ENCODE measurements at places on chromosomes 5 and 9.
A peak's percentile ranks its signal among the peaks of the same experiment; 100 is the strongest.

DNA sequence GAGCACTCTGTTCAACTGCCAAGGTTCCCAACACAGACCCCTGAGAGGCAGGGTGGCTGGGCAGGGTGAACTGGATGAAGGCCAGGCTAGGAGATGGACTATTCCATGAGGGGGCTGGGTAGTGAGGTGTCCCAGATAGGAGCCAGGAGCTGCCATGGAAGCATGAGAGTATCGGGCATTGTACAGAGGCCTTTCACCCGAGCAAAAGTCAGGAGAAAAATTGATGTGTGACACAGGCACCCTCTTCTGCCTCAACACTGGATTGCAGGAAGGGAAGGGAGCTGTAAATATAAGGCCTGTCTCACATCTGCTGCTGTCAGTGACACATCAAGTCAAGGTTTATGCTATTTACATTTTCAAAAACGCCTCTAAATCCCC, 74.6 kb downstream of the UBAP1 start:
- DNase-seq, result no peak

DNA sequence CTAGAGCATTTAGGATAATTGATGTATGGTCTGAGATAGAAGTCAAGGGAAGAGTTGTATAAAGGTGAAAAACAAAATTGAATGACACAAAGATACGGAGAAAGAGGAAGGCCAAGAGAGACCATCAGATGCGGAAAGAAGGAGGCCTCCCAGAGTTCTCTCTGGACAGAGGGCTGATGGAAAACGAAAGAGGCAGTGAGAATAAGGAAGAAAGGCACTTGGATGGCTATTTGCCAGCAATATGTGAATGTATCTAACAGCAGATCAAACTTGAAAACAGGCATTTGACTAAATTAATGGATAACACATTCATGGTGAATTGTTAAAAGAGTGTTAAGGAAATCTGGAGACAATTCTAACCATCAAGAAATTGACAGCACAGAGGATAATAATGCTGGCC, 2.4 kb upstream of the DOCK8 start:
- no peak for DNase-seq

GRCh38 chr9:108631496-108632285, 224.1 kb downstream of the ACTL7B start:
- no peak for DNase-seq

GRCh38 chr5:59039296-59040023, 456.6 kb downstream of the RAB3C start:
- peak; percentile 80 for DNase-seq

- DNase-seq, result no peak
Observed at GRCh38 chr5:178640331-178641045, 13.6 kb upstream of the CLK4 start.

DNA sequence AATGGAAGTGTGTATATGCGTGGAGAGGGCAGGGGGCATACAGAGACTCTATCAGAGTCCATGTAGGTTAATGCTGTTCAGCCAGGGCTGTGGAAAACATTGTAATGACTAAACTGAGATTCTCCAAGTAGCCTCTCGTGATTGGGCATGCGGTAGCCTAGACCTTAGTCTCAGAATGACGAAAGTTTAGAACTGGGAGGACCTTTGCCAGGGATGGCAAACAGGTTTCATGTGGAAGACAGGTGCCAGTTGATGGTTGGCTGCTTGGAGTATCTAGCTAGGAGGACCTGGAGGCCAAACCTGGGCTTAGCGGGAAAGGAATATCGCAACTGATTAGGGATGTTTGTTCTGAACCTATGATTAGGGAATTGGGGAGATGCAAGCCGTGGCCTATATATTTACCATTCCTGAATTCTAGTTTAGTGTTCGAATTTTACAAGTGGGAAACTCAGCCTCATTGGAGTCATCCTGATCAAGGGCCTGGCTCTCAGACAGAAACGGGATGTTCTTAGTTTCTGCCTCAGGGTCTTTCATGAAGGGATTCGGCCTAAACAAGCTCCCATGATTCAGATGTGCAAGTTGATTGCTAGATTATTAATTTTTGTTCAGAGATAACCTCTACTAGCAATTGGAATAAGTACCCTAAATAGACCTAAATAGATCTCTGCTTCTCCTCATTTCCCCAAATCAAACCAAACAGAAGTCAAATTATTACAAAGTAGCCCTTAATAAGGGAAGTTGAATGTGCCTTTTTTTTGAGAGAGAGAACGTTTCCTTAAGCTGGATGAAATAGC, 26.8 kb upstream of the TJP2 start:
- no peak for DNase-seq

DNA sequence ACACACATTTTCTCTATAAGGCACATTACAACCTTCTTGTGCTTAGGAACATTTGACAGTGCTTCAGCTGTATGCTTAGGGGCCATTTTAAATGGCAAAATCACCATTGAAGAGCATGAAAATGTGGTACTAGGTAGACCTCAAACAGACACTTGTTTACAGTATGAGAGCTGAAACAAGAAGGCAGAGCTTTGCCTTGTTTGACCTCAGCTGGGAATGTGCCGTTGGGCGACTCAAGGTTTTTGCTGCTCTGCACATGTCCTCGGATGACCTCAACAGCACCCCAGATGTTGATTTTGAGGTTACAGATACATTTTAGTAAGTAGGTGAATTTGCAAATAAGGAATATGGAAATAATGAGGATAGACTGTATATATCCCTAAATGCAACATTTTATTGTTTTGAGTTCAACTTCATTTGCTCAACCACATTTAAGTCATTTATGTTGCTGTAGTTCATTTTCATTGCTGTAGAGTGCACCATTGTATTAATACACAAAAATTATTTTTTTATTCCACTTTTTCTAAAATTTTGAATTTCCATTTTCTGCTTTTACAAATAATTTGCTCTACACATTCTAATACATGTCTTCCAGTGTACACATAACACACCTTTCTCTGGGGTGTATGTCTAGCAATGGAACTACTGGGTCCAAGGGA, 206.8 kb downstream of the NR3C1 start:
- no peak for DNase-seq

DNA sequence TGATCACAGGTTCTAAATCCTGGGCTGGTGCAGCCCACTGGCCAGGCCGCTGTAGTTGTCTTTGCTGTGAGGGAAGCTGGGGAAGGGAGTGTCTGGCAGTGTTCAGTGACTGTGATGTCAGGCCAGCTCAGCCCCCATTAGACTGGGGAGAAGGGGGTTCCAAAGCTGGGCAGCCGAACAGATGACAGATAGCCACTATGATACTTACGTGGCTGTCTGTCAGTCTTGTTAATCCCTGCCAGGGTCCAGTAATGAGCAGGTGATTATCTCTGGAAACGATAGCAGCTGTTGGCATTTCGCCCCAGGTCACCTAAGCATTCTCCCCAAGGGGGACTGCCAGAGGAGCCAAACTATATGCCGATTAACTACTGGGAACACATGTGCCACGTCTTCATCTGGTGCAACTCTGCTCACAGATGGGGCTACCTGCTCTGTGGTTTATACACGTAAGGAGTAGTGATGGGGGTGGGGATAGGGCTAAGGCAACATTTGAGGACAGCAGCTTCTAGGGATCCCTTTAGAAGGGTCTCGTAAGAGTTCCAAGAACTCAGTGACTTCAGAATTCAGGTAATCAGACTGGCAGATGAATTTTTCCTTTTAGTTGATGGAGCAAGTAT, 396.3 kb downstream of the KDM4C start:
- no peak for DNase-seq

GRCh38 chr5:53392073-53392472, 88.4 kb upstream of the FST start:
- no peak for DNase-seq

DNA sequence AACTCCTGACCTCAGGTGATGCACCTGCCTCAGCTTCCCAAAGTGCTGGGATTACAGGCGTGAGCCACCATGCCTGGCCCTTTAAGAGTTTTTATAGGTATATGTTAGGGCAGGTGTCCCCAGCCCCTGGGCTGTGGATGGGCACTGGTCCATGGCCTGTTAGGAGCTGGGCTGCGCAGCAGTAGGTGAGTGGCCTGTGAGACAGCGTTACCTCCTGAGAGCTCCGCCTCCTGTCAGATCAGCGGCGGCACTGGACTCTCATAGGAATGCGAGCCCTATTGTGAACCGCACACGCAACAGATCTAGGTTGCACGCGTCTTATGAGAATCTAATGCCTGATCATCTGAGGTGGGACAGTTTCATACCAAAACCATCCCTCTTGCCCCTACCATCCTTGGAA, 173.4 kb downstream of the GOLPH3 start:
- DNase-seq, result no peak

DNA sequence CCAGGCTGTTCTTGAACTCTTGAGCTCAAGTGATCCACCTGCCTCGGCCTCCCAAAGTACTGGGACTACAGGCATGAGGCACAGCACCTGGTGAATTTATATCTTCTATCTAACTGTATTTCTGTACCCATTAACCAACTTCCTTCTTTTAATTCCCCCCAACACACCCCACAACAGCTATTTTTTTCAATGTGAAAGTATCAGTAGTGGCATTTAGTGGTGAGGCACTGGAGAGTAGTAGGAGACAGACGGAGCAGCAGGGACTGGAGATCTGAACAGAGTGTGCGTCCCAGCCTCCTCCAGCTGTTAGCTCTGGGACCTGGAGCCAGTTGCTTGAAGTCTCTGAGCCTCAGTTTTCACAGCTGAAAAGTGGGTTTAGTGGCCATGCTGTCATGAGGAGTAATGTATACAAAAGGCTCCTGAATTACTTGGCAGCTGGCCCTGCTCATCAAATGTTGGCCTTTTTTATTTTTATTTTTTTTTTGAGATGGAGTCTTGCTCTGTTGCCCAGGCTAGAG, 11.0 kb upstream of the EEIG1 start:
- no peak for DNase-seq

DNA sequence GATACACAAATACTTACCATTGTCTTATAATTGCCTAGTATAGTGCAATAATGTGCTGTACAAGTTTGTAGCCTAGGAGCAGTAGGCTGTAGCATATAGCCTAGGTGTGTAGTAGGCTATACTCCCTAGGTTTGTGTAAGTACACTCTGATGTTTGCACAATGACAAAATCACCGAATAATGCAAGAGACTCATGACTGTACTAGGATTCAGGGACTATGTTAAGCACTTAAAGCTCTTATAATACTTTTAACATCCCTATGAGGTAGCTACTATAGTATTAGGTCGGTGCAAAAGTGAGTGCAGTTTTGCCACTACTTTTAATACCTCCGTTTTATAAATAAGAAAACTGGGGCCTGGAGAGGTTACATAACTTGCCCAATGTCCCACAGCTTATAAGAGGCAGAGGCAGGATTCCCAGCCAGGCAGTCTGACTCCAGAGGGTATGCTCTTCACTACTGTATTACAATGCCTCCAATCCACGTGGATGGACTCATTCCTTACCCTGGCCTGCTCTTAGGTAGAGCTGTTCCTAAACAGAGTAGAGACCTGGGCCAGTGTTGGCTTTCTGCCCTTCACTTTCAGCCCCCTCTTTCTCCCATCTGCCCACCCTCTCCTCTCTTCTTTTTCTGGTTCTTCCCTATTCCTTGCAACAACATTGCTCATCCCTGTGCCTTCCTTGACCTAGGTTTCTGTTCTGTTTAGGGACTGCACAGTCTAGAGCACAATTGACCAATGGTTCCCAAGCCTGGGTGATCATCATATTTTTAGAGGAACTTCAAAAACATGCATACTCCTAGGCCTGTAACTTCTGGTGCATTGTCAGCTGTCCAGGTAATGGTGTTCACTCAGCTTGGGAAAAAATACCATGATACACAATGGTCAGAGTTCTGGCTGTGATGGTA, 114.0 kb downstream of the CARTPT start:
- no peak for DNase-seq

- DNase-seq, result no peak
Observed at GRCh38 chr5:167245868-167246267, 1045.6 kb upstream of the WWC1 start.

DNA sequence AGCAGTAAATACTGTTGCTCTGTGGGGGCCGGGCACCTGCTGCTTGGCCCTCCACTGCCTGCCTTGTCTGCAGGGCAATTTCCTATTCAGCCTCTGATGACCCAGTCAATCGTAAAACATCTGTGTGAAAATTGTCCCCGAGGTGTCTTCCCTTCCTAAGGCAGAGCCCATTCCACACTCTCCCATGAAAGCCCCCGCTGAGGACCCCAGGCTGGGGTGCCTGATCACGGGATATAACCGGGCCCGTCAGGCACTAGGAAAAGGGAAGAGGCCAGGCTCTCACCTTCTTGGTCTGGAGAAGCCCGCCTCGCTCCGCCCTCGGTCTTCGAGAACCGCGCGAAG, 27.2 kb upstream of the SCGB3A1 start:
- DNase-seq, result no peak

DNA sequence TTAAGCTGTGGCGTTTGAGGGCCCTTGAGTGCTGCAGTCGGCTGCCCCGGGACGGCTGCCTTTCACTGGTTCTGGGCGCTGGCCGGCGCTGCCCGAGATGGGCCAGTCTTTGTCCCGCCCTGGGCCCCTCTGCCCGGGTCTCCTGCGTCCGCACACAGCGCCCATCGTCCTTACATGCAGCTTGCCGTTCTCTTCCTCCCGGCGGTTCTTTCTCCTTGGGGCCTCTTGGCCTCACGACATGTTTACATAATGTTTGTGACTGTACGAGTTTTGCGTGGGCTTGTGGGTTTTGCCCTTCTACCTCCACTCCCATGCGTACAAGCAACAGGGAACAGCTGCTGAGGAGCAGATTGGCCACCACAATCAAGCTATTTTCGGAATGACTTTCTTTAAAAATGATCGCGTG, 618 bp downstream of the TNPO1 start:
- DNase-seq, result peak; percentile 6

DNA sequence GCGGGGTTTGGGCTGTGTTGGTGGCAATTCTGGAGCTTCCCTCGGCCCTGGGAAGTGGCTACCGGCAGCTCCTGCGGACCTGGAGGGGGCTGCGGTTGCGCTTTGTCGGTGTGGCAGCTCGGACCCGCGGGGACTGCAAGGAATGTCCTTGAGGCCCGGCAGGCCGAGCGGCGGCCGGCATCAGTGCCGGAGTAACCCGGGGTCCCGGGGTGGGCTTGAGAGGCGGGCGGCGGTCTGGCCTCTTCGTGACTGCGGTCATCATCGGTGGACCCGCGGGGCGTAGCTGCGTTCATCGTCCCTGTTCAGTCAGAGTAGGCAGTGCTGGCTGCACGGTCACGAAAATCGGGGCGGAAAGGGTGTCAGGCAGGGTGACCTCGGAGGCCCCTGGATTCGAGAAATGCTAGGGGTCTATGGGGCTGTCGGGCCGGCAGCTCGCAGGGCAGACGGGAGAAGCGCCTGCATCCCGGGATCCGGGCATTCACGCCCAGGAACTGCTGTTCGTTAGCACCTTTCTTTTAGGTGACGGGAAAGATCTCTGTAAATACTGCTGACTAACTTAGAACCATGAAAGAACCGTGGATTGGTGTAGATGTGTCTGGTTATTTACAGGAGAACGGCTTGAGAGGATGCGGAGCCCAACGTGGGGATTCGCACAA, 474 bp downstream of the HMGCR start:
- DNase-seq, result peak; percentile 19

GRCh38 chr5:107090506-107090905, 580.2 kb downstream of the EFNA5 start:
- no peak for DNase-seq
